ENCODE measurements at places on chromosomes 3 and 15.

DNA sequence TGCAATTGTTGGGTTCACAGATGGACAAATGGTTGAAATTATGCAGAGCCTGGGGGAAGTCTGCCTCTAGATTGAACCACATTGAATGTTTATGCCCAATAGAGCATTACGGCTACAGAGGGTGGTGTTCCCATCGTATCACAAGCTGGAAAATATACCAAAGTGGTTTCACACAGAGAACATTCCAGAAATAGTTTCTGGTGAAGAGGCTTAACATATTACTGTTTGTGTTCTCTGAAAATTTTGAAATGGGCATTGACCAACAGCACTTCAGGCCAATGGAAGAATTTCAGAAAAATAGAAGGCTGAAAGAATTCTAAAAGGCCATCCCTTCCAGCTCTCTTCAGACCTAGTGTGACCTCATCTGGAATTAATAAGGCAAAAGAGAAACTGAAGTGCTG lies 203.9 kb downstream of the NEK10 start:
- DNase-seq = peak; percentile 77

DNA sequence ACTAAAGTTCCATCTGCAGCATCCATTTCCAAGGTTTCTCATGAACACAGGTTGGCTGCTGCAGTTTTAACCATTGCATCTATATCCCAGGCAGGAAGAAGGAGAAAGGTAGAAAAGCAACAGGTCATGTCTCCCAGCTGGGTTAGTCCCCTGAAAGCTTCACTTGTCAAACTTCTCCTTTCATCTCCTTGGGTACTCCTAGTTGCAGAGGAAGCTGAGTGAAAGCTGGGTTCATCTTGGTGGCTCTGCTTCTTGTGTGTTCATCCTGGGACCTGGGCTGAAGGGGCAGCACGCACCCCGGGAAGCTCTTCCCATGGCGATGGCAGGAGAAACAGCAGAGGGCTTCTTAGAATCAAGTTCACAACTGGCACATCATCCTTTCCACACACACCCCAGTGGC lies 61.3 kb upstream of the NR2C2 start:
- DNase-seq = no peak

DNA sequence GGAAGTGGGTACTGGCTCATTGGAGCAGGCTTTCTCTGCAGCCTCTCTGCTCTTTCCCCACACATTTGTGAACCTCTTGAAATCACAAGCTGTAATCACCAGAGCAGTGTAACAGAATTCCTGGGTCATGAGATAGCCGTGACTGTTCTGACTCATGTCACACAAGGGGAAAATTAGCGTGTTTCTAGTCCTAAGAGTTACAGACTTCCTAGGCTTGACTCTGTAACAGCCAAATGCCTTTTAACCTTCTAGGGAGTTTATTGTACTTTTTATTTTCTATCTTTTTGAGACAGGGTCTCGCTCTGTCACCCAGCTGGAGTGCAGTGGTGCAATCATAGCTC lies 54.7 kb upstream of the TRAK1 start:
- DNase-seq = peak; percentile 82

GRCh38 chr15:95718441-95718840 lies 612.1 kb upstream of the NR2F2 start:
- no peak for DNase-seq

DNA sequence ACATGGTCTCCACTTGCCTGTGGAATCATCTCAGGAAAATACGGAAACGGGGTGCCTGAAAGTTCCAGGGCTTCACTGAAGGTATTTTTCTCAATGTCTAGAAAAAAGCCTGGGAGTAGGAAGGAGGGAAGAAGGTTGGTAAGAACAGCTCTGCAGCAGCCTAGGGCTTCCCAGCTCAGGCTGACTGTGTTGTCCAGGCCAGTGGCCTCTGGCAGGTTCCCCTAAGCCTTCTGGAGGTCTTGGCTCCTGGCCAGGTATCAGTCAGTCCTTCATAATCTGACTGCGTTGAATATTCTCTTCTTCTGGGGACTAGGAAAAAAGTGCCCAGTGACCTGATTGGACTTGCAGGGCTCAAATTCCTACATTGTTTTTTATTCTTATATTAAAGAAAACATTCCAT lies 38.6 kb downstream of the SSR3 start:
- no peak for DNase-seq

- DNase-seq = no peak
These were observed 522.2 kb downstream of the EDEM1 start for GRCh38 chr3:5709714-5710113.

GRCh38 chr3:193847402-193847801 lies 254.4 kb downstream of the OPA1 start:
- no peak for DNase-seq

GRCh38 chr3:54858093-54858785 lies 69.6 kb downstream of the LRTM1 start:
- peak; percentile 30 for DNase-seq

DNA sequence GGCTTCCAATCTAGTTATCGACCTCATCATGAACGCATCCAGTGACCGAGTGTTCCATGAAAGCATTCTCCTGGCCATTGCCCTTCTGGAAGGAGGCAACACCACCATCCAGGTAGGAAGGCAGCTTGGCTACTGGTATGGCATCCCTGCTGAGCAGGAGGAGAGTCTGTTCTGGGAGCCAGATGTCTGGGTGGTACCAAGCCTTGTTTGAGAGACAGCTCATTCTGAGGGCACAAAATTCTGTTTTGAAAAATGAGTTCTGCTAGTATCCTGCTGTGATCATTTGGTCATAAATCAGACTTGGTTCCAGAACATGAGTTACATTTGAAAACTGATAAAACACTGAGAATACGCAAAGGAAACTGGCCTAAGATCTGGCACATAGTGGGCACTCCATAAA lies 242.1 kb downstream of the ITPR1 start:
- no peak for DNase-seq

DNA sequence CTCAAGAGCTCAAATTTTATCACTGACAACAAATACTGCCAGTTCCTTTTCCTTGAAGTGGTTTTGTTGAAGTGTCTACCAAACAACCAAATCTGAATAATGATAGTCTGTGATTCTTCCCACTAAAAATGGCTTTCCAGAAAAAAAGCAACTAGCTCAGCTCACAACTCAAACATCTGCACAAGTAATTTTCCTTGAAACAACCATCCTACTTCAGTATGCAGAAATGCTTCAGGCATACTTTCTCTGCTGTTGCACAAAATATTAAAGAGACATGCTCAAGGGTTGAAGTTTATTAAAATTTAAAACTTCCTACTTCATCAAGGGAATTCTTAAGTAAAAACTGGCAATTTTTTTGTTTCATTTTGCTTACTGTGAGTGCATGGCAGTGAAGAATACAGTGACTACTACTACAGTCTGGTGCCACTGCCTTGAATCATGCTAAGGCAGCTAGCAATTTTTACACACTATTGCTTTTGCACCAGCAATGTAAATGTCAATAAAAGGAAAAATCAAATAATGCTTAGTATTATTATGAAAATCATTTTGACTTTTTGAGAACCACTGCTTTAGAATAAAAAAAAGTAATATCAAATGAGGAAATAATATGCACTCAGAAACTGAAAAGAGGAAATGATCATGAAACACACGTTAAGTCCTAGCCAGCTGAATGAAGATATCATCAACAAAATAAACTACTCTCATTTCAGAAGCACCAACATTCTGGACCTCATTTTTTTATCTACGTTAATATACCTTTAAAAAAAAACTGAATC lies 33.6 kb downstream of the VPS13C start:
- no peak for DNase-seq

GRCh38 chr3:11467875-11468274 lies 175.8 kb downstream of the VGLL4 start:
- DNase-seq = no peak

DNA sequence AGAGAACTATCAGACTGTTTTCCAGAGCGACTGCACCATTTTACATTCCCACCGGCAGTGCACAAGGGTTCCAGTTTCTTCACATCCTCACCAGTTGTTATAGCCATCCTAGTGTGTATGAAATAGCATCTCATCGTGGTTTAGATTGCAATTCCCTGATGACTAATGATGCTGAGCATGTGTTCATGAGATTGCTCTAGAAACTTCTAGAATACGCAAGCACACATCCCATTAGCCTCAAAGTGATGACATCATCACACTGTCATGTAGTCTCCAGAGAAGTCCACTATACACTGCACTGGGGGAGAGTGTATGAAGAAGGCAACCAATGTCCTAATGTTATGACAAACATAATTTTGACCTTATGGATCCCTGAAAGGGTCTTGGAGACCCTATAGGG lies 30.1 kb downstream of the FBLN2 start:
- peak; percentile 68 for DNase-seq

DNA sequence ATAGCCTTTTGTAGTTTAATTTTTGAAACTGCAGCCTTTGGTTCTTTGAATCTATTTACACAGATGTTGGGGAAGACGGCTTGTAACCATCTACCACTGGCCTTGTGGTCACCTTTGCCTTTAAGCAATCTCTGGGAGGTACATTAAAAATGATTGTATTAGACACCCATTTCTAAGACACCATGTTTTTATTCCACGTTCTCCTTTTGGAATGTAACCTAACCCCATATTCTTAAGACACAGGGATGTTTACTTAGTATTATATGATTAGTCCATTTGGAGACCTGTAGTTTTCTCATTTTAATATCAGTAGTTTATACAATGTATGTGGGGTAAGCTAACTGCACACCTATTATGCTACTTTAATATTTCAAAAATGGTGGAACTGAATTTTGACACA lies 175.1 kb upstream of the PLSCR5 start:
- DNase-seq = no peak

DNA sequence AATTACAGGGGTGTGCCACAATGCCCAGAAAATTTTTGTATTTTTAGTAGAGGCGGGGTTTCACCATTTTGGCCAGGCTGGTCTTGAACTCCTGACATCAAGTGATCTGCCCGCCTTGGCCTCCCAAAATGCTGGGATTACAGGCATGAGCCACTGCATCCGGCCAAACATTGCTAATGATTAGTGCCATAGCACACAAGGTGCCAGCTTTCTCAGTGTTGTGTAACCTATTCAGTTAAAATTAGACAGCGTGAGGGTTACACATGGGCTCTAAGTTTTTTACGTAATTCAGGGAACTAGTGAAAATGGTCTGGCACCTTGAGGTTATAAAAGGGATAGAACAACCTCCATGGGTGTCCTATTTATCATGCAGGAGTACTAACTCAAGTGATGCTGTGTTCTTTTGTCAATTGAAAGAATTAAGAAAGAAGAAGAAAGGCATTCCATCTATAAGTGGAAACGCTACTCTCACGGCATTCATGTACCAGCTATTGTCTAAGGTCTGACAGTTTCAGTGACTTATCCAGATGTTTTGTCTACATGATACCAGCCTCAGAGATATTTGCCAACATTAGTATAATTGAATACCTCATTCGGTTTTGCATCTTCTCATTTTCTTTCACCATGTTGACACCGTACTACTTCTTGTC lies 84.7 kb downstream of the EOMES start:
- DNase-seq = no peak

DNA sequence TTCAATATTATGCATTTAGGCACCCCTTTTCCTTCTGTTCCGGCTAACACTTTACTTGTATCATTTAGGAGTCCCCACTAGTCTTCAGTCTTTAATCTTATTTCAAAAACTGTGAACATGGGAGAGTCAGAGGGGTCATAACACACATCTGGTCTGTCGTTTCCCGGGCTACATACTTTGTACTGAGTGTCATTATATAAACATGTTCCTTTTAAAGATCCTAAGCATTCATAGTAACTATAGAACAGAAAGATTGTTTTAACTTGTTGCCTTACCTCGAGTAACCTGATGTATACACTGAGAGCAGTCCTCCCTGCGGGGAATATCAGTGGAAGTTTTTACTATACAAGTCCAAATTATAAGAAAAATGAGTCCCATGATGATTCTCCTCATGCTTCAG lies 78.2 kb upstream of the VEPH1 start:
- no peak for DNase-seq

GRCh38 chr15:98581715-98582114 lies 66.6 kb upstream of the IGF1R start:
- DNase-seq = no peak

DNA sequence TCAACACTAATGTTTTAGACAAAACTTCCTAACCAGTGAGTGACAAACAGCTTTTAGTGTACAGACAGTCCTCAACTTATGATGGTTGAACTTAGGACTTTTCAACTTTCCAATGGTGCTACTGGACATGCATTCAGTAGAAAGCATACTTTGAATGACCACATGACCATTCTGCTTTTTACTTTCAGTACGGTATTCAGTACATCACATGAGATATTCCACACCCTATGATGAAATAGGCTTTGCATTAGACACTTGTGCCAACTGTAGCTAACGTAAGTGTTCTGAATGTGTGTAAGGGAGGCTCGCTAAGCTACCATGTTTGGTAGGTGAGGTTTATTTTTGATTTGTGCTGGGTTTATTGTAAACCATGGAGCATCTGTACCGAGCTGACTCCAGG lies 113.7 kb downstream of the WNT7A start:
- no peak for DNase-seq

- no peak for DNase-seq
These were observed 106.8 kb downstream of the SEMA6D start for GRCh38 chr15:47824147-47824546.

- DNase-seq = no peak
These were observed 143.3 kb upstream of the SLC2A2 start for GRCh38 chr3:171169866-171170265.

GRCh38 chr3:130509008-130509407 lies 8.0 kb upstream of the COL6A6 start:
- DNase-seq = peak; percentile 10

DNA sequence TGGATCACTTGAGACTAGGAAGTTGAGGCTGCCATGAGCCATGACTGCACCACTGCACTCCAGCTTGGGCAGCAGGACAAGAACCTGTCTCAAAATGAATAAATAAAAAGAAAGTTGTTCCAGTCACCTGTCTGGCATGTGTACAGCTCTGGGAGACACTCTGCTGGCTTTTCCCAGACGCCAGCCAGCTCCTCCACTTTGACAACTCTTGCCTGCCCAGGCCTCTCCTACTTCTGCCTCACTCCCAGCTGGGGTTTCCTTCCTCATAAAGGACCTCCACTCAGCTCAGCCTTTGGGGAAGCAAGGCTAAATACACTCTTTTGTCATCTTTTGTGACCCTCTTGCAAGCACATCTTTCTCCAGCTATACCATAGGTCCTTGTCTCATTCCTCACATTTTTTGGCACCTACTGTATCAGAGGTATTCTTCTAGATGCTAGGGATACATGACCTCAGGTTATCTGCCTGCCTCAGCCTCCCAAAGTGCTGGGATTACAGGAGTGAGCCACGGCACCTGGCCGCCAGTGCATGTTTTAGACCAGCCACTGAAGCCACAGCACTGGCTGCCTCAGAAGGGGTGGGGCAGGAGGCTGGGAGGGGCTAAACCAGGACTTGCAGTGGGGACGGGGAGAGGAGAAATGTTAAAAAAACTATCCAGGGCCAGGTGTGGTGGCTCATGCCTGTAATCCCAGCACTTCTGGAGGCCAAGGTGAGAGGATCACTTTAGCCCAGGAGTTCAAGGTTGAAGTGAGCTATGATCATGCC lies 10.0 kb upstream of the ELP6 start:
- no peak for DNase-seq
